Activated CD8-positive, alpha-beta memory T cell treated with anti-CD3 and anti-CD28 coated beads for 1 hour (primary cell): ENCODE measurements at places on chromosomes 5 and 9.

DNA sequence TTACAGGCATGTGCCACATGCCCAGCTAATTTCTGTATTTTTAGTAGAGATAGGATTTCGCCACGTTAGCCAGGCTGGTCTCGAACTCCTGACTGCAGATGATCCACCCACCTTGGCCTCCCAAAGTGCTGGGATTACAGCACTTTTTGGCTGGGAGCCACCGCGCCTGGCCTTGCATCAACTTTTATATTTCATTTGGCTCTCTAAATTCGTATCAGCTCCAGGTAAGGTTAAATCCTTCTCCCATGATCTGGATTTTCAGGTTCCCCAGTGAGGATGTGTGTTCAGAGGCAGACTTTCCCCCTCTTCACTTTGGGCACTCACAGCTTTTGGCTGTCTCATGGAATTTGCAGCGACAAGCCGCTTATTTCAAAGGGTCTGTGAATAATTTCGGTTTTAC is 16.8 kb upstream of the RNF38 start:
- no peak for DNase-seq

GRCh38 chr9:137918331-137919094 is 40.9 kb downstream of the CACNA1B start:
- DNase-seq: no peak

DNA sequence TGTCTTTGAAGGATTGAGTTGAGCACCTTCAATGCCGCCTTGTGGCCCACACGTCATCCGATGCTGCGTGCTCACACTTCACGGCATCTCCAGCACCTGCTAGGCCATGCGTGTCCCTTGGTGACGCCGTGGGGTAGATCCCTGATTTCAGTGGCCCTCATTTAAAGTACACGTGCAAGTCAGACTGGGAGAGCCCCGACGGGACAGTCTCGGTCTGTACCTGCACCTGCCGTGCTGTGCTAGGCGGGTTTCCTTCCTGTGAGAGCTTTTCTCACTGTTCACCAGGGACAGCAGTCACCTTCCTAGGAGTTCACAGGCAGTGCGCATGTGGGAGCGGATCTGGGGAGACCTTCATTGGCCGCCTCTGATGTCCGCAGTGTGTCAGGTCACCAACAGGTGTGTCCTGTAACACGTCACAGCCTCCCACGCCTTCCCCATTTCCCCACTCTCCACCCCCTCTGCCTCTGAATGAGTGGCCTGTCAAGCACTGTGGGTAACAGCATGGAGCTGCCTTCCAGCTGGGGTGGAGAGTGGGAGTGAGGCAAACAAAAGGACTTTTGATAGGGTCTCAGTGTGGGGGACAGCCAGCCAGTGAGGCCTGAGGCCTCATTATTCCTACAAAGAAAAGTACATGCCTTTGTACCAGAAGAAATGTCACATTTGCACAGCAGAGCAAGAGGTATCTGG is 236.4 kb downstream of the FANCC start:
- no peak for DNase-seq

DNA sequence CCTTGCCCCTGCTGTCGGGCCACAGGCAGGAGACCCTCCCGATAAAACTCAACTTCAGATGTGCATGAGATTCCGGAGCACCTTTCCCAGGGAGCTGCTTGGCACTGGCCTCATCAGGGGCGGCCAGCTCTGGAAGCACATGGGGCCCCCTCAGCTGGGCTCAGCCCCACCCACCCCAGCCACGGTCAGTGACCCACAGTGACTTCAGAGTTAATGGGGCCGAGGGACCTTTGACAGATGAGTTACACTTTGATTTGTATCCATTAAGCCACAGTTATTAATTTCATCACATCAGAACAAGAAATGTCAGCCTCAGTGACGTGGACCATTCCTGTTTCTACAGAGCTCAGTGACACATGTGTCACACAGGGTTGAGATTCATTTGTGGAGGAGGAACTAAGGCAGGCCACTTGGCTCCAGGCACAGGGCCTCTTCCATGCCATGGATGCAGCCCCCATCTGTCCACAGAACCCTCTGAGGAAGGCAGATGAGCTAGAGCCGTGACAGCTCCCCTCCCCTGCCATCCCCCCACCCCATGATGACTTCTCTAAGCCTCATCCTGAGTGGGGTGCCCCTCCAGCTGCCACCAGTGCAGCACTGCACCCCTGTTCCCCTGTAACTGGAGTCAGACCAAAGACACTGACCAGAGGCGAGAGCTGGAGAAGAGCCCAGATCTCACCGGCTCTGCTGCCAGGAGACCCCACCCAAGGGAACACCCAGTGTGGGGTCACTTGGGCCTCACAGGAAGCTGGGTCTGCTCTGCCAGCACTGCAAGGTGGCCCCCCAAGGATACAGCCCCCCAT is 69.4 kb upstream of the ADAMTS2 start:
- no peak for DNase-seq

GRCh38 chr5:5638211-5638610 is 215.7 kb downstream of the ICE1 start:
- no peak for DNase-seq

DNA sequence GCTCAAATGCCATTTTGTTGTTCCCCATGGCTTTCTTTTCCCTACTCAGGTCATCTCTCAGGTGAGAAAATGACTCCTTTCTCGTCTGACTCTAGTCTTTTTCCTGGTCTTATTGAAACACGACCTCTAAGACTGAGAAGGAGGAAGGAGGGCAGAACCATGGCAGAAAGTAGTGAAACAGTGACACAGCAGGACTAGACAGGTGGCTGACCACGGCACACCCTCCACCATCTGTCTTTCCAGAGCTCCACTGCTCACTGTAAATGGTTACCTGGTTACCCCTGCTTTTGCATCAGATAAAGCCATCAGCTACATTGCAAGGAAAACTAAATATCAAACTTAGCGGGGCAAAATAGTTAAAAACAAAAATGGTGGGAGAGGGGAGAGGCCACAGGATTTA is 30.9 kb downstream of the NR4A3 start:
- DNase-seq: no peak

DNA sequence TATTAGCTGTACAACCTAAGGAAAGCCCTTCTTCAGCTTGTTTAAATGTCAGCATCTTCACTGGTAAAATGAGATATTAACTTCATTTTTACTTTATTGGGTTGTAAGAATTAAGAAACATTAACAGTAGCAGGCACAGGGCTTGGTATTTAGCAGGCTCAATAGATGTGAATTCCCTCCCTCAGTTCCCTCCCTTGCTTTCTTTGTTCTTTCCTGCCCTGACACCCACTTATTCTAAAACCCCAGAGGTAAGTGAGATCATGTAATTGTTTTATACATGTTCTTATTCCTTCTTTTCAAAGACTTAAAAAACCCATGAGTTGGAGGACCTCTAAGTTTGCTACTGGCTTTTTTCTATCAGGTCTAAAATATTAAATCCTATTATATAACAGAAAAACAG is 73.3 kb upstream of the IFNK start:
- DNase-seq: no peak

DNA sequence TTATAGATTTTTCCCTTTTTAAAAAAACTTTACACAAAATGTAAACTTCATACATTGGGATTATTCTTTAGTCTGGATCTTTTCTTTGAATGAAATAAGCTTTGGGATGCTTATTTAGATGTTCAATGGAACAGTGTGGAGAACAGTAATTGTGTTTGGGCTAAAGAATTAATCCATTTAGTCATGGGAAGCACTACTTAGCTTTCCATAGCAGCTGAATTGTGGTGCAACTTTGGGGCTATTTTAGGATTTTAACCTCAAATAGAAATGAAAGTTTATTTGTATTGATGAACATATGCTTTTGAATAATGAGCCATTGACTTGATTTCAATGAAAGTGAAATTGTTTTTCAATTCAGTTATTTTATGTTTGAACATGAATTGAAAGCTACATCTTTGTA is 72.4 kb downstream of the ZCCHC7 start:
- DNase-seq: no peak

DNA sequence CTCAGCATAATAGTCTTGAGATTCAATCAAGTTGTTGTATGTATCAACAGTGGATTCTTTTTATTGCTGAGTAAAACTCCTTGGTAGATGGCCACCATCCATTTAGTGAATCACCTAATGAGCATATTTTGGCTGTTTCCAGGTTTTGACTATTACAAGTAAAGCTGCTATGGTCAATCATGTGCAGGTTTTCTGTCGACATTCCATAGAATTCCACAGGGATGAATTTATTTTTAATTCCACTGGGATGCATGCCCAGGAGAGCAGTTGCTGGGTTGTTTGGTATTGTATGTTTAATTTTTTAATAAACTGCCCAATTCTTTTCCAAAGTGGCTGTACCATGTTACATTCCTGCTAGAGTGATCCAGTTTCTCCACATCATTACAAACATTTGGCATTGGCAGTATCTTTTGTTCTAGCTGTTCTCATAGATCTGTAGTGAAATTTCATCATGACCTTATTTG is 10.5 kb upstream of the S1PR3 start:
- no peak for DNase-seq
